ENCODE measurements at places on chromosomes 3 and 15. TPM values are rescaled to one million over a fixed set of nuclear protein-coding genes. Genes with fewer than 3 reads are reported as not detected.

Gene CAMKV
- not detected for total RNA-seq

Gene SCAANT1
- not detected for total RNA-seq

Gene NRG4
- total RNA-seq, result 0.19 TPM

Gene USP8
- 35.4 TPM for total RNA-seq

Gene MYZAP
- 3.4 TPM for total RNA-seq

Gene FOXL2NB
- 0.70 TPM for total RNA-seq

Gene DAZL
- not detected for total RNA-seq

Gene HYAL3
- total RNA-seq, result 11.6 TPM

Gene FYCO1
- total RNA-seq, result 8.2 TPM

Gene STRC
- total RNA-seq, result 0.49 TPM

Gene ZNF80
- total RNA-seq, result not detected

Gene FANCD2OS
- total RNA-seq, result not detected

Gene PAQR9
- not detected for total RNA-seq

Gene COL6A6
- total RNA-seq, result not detected

Gene SLC22A13
- total RNA-seq, result not detected

Gene NR2F2
- total RNA-seq, result 2.3 TPM

Gene MRPS25
- total RNA-seq, result 64.8 TPM

Gene INKA1
- total RNA-seq, result 26.6 TPM

Gene DMXL2
- 7.3 TPM for total RNA-seq

Gene ADGRG7
- total RNA-seq, result not detected

Gene CNTN4
- not detected for total RNA-seq

Gene CCR9
- total RNA-seq, result not detected

Gene ITPKA
- 0.62 TPM for total RNA-seq

Gene CAMK2N2
- 1.4 TPM for total RNA-seq

Gene COL6A5
- total RNA-seq, result not detected

Gene EPHA3
- not detected for total RNA-seq

Gene CHRNA5
- 3.8 TPM for total RNA-seq

Gene SNUPN
- 21.7 TPM for total RNA-seq

Gene INSYN1
- 0.08 TPM for total RNA-seq

Gene WNT5A
- total RNA-seq, result 25.1 TPM

Gene PLS1
- 9.1 TPM for total RNA-seq

Gene EID1
- 105 TPM for total RNA-seq

Gene TM6SF1
- 0.15 TPM for total RNA-seq

Gene PLOD2
- total RNA-seq, result 41.3 TPM

Gene SERF2
- 948 TPM for total RNA-seq

Gene ACP3
- total RNA-seq, result 0.16 TPM

Gene ATP8B4
- not detected for total RNA-seq

Gene GOLGA6D
- total RNA-seq, result not detected

Gene BCHE
- total RNA-seq, result 0.08 TPM

Gene JMJD7
- total RNA-seq, result 24.1 TPM

Gene SOX2
- total RNA-seq, result not detected

Gene CLDN18
- not detected for total RNA-seq

Gene VWA5B2
- total RNA-seq, result not detected

Gene CHDH
- total RNA-seq, result 0.08 TPM

Gene ANKRD34C
- not detected for total RNA-seq

Gene SPESP1
- 9.2 TPM for total RNA-seq

Gene MESP1
- 0.78 TPM for total RNA-seq

Gene ERICH6
- total RNA-seq, result not detected

Gene SLC35G2
- total RNA-seq, result 7.3 TPM

Gene A4GNT
- total RNA-seq, result not detected

Gene HCN4
- total RNA-seq, result not detected

Gene CD200R1
- total RNA-seq, result not detected

Gene NEIL1
- 7.7 TPM for total RNA-seq

Gene LDHAL6B
- not detected for total RNA-seq

Gene CTXN2
- total RNA-seq, result not detected

Gene CHRFAM7A
- total RNA-seq, result 0.23 TPM

Gene GPR156
- total RNA-seq, result not detected

Gene CCR4
- total RNA-seq, result not detected

Gene MASP1
- 0.23 TPM for total RNA-seq

Gene CLPX
- total RNA-seq, result 19.2 TPM
